ENCODE measurements at places on chromosomes 3 and 15.
A peak's percentile ranks its signal among the peaks of the same experiment; 100 is the strongest.

DNA sequence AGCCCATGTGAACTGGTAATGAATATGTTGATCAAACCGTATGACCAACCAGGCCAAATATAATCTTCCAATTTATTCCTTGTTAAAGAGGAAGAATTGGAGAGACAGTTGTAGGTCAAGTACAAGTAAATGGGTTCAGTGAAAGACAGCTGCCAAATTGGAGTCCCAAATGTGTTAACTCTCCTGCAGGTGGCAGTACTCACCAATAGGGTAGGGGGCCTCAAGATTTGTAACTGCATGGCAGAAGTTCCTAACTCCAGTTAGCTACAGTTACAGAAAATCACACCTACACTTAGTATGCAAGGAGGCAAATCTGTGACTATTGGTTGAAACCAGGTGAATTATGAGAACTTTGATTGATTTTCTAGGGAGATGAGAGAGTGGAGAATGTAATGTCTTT is 278.0 kb downstream of the ZBBX start:
- no peak for DNase-seq

DNA sequence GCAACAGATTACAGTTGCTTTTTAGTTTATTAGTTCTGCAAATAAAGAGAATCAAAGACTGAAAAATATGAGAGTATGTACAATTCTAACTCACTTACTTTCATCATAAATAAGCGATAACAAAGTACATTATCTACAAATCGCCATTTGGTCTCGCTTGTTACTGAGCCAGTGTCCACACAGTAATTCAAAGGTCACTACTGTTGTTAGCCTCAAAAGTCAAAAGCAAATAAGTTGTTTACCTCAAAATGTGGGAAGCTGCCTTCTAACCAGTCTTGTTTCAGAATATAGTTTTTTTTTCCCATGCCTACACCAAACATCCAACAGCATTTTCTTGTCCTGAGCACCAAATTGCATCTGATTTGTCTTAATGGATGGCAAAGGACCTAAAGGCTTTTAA is 127.4 kb upstream of the FAM3D start:
- no peak for DNase-seq

GRCh38 chr15:27222479-27222878 is 251.5 kb downstream of the GABRG3 start:
- DNase-seq = no peak

DNA sequence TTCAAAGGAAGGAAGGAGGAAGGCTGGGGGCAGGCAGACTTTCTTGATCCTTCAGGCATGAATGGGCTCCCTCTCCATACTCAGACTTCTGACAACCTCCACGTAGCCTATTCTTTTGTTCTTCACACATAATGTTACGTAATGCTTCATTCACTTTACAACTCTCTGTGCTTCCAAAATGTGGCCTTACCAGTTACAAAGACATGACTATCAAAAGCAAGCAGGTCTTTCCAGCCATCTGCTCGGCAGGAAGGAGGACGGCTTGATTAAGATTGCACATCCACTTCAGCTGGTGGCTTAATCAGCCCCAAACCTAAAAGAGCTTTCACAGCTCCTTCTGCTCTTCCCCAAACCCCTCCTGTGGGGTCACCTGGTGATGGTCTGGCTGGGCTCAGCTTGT is 263.2 kb downstream of the XXYLT1 start:
- DNase-seq = no peak

- DNase-seq = no peak
Measured at GRCh38 chr3:15535732-15536131, 14.2 kb upstream of the COLQ start.

DNA sequence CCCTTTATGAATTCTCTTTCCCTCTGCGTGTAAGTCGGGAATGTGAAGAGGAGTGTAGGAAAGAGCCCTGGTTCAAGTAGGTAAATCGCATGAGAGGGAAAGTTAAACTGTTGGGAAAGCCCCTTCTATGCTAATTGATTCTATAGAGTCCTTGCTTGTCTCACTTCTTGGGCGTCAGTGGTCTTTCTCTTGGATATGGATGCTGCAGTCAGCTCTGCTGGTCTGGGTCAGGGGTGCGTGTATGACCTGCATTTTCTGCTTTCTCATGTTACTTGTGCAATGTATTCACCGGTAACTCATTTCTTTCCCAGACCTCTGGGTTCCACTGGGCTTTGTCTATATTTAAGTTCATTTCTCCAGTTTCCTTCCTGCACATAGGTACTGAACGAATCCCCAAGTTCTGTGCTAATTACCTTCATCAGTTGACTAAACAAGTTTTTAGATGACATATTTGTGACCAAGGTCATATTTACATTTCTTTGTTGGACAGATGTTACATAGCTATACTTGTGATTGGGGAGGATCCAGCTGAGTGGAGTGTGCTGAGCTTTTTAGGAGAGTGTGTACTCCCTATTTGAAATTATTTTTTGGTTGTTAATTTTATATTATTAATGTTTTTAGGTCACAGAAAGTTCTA is 1.4 kb downstream of the SETD5 start:
- peak; percentile 41 for DNase-seq

- DNase-seq = peak; percentile 66
Measured at GRCh38 chr3:90091549-90091948, 984.1 kb downstream of the EPHA3 start.

- no peak for DNase-seq
Measured at GRCh38 chr3:158737976-158738615, 5.8 kb upstream of the RARRES1 start.

- DNase-seq = peak; percentile 39
Measured at GRCh38 chr3:183253528-183254486, 754 bp downstream of the B3GNT5 start.

GRCh38 chr3:51224283-51224682 is 160.8 kb upstream of the MANF start:
- no peak for DNase-seq

GRCh38 chr3:194130807-194131589 is 5.0 kb upstream of the HES1 start:
- no peak for DNase-seq

- no peak for DNase-seq
Measured at GRCh38 chr15:72688697-72689096, 2.7 kb downstream of the BBS4 start.

- no peak for DNase-seq
Measured at GRCh38 chr3:168121184-168122017, 25.7 kb upstream of the GOLIM4 start.

DNA sequence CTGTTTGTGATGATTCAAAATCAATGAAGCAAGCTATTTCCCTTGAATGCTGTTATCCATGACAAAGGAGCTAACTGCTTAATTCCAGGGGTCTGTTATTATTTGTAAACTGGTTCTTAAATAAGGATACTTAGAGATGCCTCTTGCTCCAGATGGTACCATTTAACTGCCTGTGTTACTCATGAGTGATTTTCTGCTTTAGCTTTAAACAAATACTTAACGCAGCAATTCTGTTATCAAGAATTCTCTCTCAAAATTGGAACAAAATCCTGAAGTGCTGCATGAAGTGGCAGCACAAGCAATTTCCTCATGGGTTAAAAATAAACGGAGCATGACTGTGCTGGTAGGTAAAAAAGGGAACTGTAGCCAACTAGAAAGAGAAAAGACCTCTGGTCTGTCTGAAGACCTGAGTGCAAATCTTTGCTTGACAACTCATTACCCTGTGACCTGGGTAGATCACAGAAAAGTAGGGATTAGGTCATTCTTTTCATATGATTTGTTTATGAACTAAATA is 62.5 kb upstream of the GBE1 start:
- no peak for DNase-seq

GRCh38 chr15:42858999-42859789 is 61.4 kb downstream of the TTBK2 start:
- no peak for DNase-seq

DNA sequence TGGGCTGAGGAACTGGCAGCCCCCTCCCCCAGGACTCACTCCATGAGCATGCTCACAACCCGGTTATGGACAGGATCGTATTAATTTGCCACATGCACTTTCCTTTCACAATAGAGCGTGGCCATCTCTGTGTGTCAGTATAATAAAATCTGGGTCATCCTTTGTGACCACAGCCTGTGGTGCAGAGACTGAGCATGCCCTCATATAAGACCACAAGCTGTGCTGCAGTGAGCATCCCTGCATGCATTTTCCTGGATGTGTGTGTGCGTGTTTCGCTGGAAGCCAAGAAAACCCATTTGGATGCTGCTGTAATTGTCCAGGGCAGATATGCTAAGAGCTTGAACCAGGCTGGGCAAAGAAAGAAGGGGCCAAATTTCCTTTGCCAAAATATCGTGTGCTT is 39.7 kb downstream of the CYP11A1 start:
- DNase-seq = no peak

- DNase-seq = no peak
Measured at GRCh38 chr3:10242182-10243065, 5.8 kb upstream of the TATDN2 start.

DNA sequence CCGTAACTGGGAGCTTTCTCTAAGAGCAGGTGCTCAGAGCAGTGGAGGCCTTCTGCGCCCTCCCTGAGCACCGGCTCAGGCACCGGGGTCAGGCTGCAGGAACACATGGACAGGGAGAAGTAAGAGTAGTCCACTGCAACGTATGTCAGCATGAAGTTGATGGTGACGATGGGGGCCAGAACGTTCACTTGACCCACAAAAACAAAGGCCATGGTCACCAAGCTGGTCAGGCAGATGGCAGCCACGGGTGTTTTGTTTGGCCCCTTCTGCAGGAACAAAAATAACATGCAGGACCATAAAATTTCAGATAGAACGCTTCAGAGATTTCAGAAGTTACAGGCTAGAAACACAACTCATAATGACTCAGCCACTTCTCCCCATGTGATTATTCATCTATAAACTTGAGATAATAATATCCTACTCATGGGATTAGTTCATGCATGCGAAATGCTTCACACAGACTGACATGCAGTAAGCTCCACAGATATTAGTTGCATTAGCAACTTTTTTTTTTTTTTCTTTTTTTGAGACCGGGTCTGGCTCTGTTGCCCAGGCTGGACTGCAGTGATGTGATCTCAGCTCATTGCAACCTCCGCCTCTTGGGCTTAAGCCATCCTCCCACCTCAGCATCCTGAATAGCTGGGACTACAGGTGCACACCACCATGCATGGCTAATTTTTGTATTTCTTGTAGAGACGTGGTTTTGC is 52.2 kb upstream of the HEG1 start:
- DNase-seq = peak; percentile 91

- DNase-seq = peak; percentile 90
Measured at GRCh38 chr15:34239151-34239808, 14.5 kb downstream of the EMC4 start.

- DNase-seq = no peak
Measured at GRCh38 chr3:187360596-187360995, 7.6 kb upstream of the RTP4 start.

- DNase-seq = no peak
Measured at GRCh38 chr3:121436641-121437040, 109.1 kb downstream of the POLQ start.

DNA sequence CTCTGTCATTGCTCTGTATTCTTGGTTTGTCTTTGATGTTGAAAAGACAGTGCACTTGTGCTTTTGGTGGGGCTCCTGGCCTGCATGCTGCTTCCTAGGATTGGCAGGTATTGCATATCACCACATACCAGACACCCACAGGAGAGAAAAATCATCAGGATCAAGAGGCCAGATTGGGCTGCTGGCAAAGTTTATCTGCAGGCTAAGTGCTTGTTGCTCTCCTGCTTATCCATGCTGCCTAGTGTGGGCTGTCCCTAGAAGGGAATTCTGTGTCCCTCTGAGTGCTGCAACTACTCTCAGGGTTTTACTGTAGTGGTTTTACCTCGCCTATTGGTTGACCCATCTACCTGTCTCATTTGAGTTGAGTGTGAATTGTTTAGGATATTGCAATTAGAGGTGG is 833 bp upstream of the SLC22A13 start:
- DNase-seq = no peak
